NCI-H748 treated with DMSO at 0.1 percent for 48 hours (cell line): ENCODE measurements at places on chromosomes 7 and 10.

- no peak for DNase-seq
Observed at GRCh38 chr7:148787571-148788295, 89.0 kb downstream of the CUL1 start.

- DNase-seq = no peak
Observed at GRCh38 chr7:33981671-33982424, 76.5 kb downstream of the BMPER start.

GRCh38 chr7:12389089-12389700, 14.5 kb downstream of the VWDE start:
- peak; percentile 41 for DNase-seq

DNA sequence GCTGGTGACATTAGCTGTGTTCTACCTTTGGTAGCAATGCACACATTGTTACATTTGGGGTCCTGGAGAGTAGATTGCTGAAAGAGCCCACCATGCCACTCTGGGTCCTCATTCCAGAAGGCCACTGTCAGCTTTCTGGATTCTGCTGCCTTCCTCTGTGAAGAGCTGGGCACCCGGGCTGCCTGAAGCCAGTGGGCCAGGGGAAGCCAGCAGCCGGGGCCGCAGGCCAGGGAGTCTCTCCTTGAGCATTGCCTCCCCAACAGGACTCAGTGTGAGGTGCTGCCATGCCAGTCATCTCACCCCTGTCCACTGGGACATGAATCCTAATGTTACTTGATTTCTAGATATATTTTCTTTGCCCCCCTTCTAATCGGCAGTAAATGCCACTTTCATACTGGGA, 234.0 kb downstream of the SKAP2 start:
- no peak for DNase-seq

DNA sequence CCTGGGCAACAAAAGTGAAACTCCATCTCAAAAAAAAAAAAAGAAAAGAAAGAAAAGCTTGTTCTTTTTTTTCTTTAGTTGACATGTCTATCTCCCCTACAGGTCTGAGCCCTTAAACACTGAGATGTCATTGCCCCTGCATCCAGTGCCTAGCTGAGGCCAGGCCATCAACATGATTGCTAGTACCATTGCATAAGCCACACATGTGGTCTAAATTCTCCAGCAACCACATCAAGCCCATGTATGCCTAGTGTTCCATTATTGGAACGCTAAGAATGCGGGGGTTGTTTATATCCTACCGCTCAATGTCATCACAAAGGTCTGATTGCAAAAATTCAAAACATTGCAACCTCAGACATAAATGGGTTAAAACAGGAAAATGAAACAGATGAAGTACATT, 62.7 kb downstream of the NPTX2 start:
- DNase-seq = no peak

- no peak for DNase-seq
Observed at GRCh38 chr10:59107147-59107546, 69.3 kb upstream of the PHYHIPL start.

GRCh38 chr7:155453296-155454182, 4.4 kb upstream of the EN2 start:
- DNase-seq = no peak

DNA sequence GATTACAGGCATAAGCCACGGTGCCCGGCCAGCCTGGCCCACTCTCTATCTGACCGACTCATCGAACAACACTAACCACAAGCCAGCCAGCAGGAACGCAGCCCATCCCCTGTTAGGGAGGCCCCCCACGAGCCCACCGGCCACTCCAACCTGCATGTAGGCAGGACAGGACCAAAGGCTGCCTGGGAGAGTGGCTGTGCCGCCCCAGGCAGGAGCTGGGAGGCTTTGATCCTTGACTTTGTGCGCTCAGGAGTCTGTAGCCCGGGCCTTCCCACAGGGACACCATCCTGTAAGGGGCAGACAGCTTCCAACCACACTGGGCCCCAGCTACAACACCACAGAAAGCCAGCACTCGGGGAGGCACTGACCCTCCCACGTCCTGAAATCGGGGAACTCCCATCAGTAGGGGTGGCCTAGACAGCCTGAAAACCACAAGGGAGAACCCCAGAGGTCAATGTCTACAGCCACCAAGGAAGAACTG, 29.4 kb downstream of the GRID1 start:
- DNase-seq = no peak

DNA sequence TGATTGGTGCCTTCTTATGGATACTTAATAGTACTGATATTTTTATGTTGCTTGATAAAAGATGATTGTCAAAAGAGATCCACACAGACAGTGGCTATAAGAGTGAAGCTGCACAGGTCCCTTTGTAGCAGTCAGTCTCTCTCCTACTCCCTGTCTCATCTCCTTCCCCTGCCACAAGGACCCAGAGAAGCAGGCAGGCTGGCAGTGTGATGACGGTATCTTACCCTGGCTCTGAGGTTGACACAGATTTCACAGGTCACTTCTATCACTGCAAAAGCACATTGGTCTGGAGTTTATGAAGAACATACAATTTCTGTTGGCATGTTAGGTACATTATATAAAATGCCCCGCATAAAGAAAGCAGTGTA, 64.4 kb upstream of the AHR start:
- DNase-seq = no peak

DNA sequence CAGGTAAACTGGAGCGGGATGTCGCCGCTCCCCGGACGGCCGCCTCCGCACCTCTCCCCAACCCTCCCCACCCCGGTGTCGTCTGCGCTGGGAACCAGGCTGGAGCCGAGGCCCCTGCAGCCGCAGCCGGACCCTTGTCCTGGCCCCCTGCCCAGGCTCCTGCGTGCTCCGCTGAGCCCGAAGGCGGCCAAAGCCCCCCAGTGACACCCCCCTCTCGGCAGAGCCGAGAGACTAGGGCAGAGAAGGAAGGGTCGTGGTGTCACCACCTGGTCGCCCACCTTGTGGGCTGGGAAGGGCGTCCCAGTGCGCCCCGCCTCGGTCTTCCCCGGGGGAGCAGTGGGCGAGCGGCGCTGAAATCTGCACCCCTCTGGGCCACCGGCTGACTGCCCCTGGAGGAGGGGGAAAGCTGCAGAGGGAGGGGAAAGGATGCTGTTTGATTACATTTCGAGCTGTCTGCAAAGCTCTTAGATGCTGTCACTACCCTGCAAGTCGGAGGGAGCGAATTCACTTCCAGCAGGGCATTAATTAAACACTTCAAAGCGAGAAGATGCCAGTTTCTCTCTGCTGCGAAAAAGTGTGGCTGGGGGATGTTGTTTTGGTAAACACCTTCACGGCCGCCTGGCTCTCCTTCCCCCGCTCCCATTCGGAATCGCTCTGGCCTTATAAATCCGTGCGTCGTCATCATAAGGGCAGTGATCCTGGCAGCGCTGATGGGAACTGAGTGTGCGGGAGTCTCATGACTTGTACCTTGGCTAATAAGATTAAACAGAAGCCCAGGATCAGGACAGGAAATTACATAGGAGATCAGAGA, 622 bp downstream of the DYNC1I1 start:
- DNase-seq = peak; percentile 46

DNA sequence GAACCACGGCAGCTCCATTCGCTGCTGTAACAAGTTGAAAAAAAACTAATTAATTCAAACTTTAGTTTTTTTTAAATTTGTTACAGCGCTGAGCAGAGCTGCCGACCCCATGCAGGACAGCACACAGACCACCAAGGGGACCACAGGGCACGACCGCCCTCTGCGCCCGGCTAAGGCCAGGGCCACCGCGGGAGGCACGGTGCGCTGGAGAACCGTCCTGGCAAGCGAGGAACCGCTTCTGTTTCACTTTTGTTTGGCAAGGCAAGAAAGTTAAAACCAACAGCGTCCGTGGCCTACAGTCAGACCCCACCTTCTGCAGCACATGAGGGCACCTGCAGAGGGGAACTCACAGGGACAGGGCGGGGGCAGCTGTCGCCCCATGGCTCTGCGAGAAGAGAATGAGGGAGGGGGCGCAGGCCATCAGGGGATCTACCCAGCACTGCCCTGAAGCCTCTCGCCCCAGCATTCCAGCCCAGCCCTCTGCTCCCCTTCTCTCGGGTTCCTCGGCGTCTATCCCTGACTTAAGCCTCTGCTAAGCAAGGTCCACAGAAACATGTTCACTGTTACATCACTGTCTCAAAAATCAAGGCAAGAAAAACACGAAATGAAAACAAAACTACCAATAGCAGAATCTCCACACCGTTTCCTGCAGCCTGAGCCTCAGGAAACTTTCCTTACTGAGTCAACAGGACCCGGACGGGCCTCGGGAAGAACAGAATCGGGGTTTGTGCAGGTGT, 204.4 kb downstream of the DIP2C start:
- no peak for DNase-seq

DNA sequence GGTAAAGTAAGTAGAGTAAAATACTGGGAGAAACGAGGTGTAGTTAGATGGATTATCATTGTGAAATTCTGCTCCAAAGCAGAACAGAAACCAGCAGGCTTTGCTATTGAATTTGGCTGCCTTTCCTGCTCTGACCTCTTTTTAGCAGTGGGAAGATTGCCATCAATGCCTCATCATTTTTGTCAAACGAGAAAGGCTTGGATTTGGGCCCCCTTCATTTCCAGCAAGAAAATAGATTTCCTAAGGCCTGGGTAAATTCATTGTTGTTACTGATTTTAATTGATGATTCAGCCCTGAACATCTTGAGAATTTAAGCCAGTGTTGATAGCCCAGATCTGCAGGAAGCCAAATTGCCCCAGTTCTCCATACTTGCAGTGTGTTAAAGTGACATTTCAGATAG, 35.2 kb upstream of the ASAH2 start:
- DNase-seq = no peak

GRCh38 chr7:106329971-106330733, 45.4 kb upstream of the NAMPT start:
- DNase-seq = no peak

DNA sequence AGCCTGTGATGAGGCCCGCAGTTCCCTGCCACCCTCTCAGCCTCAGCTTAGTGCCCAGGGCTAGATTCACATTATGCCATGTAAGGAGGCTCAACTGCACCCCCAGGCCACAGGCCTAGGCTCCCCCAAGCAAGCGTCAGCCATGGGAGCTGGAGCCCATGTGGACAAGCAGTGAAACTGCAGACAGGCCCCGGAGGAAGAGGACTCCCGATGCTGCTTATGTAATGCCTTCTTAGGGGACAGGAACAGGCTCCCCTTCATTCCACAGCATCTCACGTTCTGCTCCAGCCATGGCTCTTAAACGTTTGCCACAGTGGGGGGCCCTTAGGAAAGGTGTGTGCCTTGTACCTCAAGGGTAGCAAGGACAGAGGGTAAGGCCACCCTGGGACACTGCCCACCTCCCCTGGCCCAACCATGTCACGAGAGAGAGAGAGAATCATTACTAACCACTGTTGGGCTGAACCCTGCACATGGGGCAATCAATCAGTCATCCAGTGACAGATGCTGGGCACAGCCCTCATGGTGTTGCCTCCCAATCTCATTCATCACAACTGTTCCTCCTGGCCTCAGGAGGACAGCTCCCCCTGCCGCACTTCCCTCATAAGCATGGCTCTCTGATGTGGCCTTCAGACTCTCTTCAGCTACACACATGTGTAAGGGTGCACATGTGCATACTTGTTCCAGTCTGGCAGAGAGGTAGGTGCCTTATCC, 263.0 kb downstream of the GRID1 start:
- no peak for DNase-seq

DNA sequence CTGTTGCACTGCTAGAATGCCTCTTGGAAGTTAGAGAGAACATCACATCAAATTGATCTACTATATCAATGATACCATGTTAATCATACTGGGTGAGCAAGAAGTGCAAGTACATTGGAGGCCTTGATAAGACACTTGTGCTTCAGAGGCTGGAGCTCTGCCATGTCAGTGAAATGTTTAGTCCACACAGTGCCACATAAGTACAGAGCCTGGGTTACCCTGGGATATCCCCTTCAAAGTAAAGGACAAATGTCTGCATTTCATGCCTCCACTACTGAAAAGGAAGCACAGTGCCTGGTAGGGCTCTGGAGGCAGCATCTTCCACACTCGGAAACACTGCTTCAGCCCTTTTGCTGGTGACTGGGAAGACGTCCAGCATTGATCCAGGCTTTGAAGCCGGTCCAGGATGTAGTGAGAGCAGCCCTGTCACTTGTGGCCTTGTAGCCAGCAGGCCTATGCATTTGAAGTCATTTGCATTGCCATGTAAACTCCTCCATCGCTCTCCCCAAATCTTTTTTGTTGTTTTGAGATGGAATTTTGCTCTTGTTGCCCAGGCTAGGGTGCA, 15.7 kb upstream of the STN1 start:
- DNase-seq = no peak

GRCh38 chr10:14571866-14572507, 202.7 kb downstream of the FAM107B start:
- no peak for DNase-seq

DNA sequence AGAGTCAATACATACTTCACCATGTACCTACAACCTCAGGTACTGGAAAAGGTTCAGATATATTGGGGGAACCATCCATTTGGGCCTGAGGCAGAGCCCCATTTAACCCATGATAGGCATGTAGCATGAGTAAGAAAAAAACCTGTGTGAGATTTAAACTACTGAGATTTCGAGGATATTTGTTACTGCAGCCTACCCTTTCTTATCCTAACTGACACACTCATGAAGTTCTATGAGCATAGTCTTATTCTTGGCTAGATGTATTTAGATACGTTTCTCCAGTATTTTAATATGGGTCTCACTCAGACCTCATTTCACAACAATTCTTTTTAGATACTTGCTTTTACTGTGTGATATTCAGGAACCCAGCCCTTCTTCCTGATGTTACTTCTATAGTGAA, 39.3 kb downstream of the GHRHR start:
- DNase-seq = no peak

DNA sequence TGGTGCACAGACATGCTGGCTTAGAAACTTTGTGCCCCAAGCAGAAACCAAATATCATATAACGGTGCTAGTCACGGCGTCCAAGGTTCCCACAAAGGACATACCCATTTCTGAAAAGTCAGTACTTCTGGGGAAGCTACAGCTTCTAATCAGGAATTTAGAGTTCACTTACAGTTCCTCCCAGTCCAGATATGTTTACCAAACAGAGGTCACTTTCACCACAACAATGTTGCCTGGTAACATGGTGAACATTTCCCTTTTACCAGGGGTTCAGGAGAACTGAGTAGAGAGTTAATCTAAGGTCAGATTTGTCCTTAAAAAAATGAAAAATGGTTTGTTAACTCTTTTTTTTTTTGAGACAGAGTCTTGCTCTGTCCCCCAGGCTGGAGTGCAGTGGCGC, 265.9 kb upstream of the MKLN1 start:
- DNase-seq = no peak

DNA sequence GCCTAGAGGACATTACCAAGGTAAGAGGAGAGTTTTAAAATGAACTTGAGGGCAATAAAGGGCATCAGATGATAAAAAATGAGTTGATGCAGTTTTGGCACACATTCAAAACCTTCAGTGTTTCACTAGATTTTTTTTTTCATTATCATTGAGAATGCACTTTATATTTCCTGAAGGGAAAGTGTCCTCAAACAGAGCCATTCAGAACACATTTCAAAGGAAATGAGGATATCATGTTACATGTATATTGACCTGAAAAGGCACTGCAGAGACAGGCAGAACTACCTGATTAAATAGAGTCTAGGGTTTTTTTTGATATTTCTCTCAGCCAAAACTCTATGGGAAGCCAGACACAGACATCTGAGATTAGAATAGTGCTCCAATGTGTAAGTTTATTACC, 454.0 kb downstream of the NEBL start:
- peak; percentile 38 for DNase-seq
